CD8-positive, alpha-beta memory T cell (primary cell): ENCODE measurements at places on chromosomes 12 and 14.

DNA sequence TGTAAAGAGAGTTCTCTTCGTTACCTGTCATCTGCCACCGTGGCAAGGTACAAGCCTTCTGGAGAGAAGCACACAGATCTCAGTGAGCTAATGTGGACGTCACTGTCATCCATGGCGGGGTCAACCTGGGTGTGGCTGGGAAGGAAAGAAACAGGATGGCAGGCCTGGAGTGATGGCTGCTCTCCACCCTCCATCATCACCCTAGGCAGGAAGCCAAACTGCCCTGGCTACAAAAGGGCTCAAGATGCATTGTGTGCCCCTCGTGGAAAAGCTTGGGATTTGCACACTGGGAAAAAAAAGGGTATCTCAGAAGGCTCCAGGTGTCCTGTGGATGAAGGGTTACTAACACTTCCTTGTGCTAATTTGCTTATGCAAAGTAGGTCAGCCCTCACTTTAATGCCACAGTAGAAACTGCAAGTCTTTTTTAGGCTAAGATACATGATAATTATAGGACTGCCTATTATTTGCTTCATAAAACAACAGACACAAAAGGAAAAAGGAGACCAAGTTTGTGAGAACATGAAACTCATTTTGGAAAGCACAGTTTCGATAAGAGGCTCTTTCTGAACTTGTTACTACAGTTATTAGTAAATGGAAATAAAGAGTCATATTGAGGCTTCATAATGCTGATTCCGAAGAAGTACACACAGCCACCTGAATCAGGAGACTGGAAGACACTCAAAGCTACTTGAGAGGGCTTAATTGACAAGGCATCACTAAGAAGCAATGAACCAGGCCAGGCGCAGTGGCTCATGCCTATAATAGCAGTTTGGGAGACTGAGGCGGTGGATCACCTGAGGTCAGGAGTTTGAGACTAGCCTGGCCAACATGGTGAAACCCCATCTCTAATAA is 18.9 kb downstream of the RFC5 start:
- no peak for DNase-seq

GRCh38 chr14:45798659-45799058 is 545.7 kb upstream of the MIS18BP1 start:
- DNase-seq, result no peak

DNA sequence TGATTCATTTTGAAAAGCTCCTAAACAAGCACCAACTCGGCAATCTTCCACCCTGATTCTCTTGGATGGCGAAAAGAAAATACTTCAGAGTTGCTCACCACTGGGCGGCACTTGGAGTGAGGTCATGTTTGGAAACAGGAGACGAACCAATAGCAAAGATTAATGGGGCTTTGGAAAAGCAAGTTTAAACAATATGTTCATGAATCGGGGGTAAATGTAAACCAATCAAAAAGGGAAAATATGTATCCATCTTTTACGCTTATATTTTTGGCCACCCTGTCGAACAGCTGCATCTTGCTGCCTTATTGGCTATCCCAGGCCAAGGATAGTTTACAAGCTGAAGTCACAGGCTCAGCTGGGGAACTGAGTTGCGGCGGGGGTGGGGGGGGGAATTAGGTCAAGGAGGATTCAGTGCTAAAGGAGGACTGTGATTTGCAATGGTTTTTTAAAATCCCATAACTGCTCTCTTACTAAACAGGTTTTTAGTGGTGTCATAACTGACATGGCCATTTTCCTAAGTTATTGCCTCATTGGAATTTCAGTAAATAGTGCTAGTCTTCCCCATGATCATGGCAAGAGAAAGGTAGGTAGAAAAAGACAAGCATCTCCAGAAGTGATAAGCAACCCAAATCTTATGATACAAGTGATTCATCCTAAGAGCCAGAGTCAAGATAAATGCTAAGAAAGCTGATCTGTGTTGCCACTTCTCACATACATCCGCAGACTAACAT is 210.6 kb downstream of the PHLDA1 start:
- no peak for DNase-seq

DNA sequence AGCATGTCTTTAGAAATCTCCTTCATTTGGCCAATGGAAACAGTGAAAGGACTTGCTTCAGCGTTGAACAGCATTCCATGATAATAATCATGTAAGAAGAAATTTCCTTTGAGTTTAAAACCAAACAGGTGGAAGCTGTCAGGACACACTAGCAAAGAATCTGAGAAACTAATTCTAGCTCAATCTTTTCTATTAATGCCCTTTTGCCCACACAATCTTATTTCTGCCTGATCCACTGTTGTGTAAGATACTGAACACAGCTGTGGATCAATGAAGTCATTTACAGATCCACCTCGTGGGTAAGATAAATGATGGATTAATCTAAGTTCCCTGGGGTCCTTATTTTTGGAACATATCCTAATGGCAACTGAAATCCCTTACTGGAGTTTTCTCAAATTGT is 536.9 kb upstream of the LMO3 start:
- no peak for DNase-seq

- no peak for DNase-seq
Measured at GRCh38 chr12:2341871-2342270, 289.1 kb downstream of the CACNA1C start.

- no peak for DNase-seq
Measured at GRCh38 chr12:110176745-110177144, 52.6 kb downstream of the IFT81 start.

DNA sequence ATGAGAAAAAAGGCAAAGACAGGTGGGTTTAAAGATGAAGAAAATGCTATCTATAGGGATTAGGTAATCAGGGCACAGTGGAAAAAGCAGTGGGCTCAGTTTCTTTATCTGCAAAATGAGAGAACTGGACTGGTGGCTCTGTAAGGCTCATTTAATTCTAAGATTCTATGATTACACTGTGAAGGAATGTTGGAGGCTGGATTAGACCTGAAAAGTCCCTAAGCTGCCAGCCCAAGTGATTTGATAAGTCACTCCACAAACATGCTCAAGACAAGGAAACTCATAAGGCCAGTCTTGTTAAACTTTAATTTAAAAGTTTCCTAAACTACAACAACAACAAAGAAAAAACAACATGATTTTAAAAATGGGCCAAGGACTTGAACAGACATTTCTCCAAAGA is 75.1 kb downstream of the DCAF5 start:
- no peak for DNase-seq

GRCh38 chr14:94097091-94097490 is 13.4 kb upstream of the IFI27 start:
- DNase-seq, result no peak

GRCh38 chr12:42916143-42916542 is 326.6 kb upstream of the PRICKLE1 start:
- DNase-seq, result no peak

DNA sequence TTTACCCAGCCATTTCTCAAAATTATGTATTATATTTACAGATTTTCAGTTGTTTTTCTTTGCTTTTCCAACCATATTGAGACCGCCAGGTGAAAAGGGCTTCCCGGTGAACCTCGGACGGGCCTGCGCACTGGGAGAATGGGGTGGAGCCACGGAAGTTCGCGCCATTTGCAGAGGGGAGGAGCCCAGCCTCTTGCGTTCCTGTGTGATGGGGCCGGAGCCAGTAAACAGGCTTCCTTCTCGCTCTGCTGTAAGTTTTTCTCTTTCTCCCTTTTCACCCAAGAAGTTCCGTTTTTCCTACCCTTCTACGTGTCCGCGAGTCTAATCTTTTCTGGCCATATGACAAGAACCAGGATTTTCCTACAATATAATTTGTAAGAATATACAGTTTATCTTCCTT is 1108.8 kb upstream of the SEL1L start:
- DNase-seq, result no peak
